ENCODE measurements at places on chromosomes 6 and 20.

- no peak for DNase-seq
These were observed 641.2 kb downstream of the DOK5 start for GRCh38 chr20:55116598-55116997.

GRCh38 chr20:60718743-60719480 is 533.1 kb upstream of the CDH4 start:
- no peak for DNase-seq

DNA sequence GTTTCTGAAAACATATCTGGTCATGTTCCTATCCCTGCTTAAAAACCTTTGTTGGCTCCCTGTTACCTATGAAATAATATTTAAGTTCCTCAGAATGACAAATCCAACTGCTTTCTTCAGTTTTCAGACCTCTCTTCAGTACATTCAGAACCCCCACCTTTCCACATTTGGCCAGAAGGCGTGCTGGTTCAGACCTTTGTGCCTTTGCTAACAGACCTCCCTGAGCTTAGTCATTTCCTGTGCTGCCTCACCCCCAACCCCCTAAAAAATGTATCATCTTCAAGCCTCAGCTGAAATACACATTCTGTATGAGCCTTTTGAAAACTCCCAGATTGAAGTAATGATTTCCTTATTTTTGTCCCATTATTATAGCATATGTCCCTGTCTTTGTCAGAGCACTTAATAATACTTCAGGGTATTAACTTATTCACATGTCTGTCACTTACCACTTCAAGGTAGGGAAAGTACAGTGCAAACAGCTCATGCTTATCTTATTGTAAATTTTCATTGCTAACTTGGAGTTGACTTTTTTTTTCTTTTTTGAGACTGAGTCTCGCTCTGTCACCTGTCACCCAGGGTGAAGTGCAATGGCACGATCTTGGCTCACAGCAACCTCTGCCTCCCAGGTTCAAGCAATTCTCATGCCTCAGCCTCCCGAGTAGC is 19.7 kb downstream of the FAM217A start:
- DNase-seq: peak; percentile 65

DNA sequence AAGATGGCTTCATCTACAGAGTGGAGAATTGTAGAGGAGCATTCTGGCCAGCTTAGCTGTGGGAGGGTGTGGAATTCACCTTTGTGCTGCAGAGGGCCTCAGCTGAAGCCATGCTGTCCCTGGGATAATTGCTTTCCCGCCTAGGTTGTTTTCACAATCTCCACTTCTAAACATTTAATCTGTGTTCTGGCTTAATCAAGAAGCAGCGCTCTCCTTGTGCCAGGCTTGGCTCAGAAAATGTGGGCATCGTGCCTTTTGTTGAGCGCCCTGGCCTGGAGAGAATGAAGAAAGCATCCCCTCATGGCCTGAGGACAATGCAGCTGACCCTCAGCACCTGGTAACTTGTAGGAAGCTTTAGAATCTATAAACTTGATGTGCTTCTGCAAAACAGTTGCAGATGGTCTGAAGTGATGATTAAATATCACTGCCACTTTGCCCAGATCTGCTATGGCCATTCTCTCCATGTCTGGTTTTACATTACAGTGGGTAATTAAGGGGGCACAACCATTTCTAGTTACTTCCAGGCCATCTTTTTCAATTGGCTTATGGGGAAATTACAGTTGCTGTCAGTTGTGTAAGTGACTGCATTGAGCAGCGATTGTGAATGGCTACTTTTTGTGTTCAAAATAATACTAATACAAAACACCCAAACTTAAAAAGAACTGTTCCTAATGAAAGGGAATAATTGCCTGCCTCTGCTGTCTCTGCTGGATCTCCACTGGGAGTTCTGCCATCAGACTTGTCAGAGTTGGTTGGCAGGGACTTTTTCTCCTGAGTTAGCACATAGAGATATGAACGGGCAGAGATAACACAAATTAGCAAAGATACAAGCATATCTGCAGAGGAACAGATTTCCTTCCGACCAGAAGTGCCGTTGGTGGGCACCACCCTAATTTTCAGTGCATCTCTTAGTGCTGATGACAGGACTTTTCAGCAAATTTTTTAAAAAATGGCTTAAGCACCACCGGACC is 18.4 kb downstream of the CTNNBL1 start:
- DNase-seq: no peak

GRCh38 chr6:113672491-113673149 is 184.5 kb upstream of the MARCKS start:
- no peak for DNase-seq

GRCh38 chr20:49276961-49277785 is 684 bp downstream of the ZNFX1 start:
- DNase-seq: peak; percentile 50

GRCh38 chr6:108694816-108695215 is 134.1 kb downstream of the FOXO3 start:
- DNase-seq: no peak

DNA sequence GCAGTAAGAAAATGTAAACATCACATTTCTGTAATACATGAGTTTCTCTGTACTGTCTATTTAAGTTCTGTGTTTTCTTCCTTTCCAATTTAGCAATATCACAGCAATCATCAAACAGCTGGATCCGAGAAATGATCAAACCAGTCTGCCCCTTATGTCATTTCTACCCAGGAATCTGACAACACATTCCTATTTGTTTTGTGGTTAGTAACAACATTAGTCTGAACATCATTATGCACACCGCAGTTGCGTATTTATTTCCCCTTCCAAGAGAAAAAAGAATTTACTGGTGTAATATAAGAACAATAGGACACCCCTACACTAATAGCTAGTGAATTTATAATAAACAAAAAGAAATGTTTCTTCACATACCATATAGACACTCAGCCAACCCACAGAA is 179.5 kb downstream of the BTBD9 start:
- no peak for DNase-seq

GRCh38 chr6:114362957-114363356 is 20.1 kb upstream of the HS3ST5 start:
- DNase-seq: no peak

- DNase-seq: no peak
These were observed 20.1 kb upstream of the EMILIN3 start for GRCh38 chr20:41386502-41387427.

DNA sequence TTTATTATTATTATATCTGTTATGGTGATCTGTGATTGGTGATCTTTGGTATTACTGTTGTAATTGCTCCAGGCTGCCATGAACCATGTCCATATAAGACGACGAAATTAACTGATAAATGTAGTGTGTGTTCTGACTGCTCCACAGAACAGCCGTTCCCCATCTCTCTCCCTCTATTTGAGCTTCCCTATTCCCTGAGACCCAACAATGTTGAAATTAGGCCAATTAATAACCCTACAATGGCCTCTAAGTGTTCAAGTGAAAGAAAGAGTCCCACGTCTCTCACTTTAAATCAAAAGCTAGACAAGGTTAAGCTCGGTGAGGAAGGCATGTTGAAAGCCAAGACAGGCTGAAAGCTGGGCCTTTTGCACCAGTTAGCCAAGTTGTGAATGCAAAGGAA is 51.6 kb downstream of the ZFP64 start:
- no peak for DNase-seq

DNA sequence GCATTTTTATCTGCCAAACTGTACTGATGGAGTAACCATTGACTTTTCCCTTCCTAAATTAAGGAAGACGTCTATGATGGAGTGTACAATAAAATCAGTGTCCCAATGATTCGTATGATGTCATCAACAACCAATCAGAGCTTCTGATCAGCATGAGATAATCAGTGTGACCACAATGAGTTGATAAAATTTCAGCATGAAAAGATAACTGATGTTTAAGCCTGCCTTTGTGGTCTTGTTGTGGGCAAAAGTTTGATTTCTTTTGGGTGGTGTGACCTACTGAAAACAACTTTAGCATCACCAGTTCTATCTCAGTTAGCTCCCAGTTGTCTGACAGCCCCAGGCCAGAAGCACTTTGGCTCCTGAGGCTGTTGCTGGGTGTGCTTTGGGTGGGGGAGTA is 3.3 kb downstream of the PCIF1 start:
- no peak for DNase-seq

DNA sequence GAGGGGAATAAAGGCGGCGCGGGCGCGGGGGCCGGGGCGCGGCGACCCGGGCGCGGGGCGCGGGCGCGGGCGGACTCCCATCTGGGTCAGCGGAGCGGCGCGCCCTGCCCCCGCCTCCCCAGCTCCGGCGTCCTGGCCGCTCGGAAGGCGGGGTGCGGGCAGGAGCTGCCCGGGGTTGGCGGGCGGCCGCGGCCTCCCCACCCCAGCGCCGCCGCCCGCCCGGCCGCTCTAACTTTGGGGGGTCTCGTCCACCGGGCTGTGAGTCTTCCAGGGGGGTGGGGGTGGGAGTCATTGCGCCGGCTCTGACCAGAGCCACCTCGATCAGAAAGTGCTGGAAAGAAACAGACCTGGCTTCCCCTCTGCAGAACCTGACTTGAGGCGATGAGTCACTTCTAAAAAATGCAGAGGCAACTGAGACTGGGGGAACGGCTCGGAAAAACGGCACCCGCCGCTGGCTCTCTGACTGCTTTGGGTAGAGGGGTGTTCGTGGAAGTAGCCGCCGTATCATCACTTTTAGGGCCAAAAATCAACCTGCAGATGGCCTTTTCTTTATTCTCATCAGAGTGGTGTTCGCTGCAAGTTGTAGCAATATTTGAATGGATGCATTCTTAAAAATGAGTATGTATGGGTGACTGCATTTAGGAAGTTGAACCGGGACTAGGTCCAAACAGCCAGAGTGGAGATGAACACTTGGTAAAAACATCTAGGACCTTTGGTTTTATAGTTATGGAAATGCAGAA is 667 bp downstream of the CAP2 start:
- no peak for DNase-seq
